ENCODE measurements at places on chromosomes 7 and 10.

DNA sequence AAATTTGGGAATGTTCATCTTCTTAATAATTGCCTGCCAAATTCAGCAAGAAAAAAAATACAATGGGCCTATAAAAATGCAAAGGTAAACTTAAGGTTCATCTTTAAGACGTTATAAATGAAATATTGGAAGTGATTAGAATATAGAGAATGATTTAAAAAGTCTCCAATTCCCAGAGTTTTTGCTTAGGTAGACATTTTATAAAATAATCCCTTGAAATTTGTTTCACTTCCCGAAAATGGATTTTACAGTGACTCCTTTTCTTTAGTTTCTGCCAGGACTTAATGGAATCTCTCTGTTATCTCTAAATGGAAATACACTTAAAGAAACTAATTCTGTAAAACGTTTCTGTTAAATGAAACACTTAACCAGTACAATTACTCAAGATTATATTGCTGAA, 544.2 kb upstream of the TEX47 start:
- no peaks in the 10 kb centered on the region for H3K4me1 ChIP-seq
- DNase-seq = no peak
- H3K27me3 ChIP-seq = no peaks in the 10 kb centered on the region
- no peak overlapping the region for H3K27ac ChIP-seq
- no peaks in the 10 kb centered on the region for H3K36me3 ChIP-seq

DNA sequence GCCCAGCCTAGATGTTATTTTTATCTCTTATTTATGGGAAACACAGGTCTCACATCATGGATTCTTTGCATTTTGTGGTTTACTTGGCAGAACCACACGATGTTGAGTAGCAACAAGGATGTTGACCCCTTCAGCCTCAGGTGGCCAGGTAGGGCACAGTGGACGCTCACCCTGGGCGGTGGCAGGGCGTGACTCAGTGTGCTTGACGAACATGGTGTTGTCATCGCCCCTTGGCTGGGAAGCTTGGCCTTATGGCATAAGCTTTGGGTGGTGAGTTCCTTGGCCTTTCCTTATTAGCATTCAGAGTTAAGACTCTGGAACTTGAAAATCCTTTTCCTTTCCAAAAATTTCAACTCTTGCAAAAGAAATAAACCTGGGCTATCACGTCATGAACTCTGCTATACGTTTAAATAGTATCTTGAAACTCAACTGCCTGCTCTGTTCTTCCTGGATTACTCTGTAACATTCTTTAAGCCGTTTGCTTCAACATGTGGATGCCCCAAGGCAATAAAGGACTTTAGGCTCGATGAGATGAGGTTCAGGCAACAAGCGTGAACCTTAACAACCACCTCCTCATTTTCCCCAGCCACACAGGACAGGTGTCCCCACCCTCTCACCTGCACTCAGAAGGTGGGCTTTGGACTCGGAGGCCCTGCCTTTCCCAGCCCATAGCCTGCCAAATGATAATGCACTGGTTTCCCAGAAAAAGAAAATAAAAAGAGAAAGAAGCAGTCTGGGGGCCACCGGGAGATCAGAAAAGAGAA, 22.5 kb upstream of the ECHDC3 start:
- DNase-seq = no peak
- no peaks in the 10 kb centered on the region for H3K27me3 ChIP-seq
- no peak overlapping the region for H3K27ac ChIP-seq
- no peak overlapping the region for H3K4me3 ChIP-seq

- no peaks in the 10 kb centered on the region for H3K4me1 ChIP-seq
- H3K4me3 ChIP-seq = no peak overlapping the region
- H3K27me3 ChIP-seq = no peaks in the 10 kb centered on the region
Measured at GRCh38 chr10:110444004-110444337, 53.7 kb upstream of the DUSP5 start.

- peaks cover 61% of the 10 kb centered on the region for H3K4me1 ChIP-seq
- H3K4me3 ChIP-seq = peak overlapping the region; percentile 51
- no peak for DNase-seq
- H3K27me3 ChIP-seq = no peaks in the 10 kb centered on the region
Measured at GRCh38 chr7:1665549-1666316, 4.3 kb upstream of the ELFN1 start.

- no peaks in the 10 kb centered on the region for H3K36me3 ChIP-seq
- no peak overlapping the region for H3K4me3 ChIP-seq
- H3K27me3 ChIP-seq = no peaks in the 10 kb centered on the region
- no peaks in the 10 kb centered on the region for H3K4me1 ChIP-seq
- no peak overlapping the region for H3K27ac ChIP-seq
Measured at GRCh38 chr10:96453856-96454583, 59.7 kb downstream of the TLL2 start.
